ENCODE measurements at places on chromosomes 11 and 22.

- DNase-seq = no peak
Measured at GRCh38 chr11:60357771-60358170, 20.6 kb upstream of the MS4A7 start.

DNA sequence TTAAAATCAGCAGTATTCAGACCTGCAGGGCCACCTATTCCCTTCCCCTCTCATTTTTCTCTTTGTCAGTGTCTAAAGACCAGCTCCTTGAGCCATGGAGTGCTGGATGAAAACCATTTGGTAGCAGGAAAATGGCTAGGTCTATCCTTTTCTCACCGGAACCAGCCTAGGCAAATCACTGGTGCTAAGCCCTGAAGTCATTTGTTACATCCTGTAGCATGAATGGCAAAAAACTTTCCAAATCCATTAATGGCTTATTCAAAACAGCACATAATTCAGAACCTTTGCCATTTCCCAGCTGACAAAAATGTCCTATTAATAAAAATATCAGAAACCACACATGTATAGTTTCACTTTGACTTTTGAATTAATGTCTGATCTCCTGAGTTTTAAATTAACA lies 209.5 kb upstream of the E2F8 start:
- no peak for DNase-seq

DNA sequence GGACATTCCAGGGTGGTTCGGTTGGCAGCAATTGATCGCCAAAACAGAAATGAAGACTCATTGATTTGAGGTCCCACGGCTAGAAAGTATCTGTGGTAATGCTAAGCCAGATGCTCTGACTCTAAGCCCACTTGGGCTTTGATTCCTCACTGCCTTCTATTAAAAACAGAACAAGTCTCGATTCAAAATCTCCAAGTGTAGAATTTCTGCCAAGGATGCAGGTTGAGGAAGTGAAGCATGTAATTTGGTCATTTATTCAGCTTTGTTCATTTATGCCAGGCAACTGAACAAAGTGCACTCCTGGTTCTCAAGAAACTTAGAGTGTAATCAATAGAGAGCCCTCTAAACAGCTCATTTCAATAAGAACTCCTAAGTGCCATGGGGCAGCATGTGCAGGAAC lies 2.3 kb upstream of the CEP295 start:
- DNase-seq = no peak

DNA sequence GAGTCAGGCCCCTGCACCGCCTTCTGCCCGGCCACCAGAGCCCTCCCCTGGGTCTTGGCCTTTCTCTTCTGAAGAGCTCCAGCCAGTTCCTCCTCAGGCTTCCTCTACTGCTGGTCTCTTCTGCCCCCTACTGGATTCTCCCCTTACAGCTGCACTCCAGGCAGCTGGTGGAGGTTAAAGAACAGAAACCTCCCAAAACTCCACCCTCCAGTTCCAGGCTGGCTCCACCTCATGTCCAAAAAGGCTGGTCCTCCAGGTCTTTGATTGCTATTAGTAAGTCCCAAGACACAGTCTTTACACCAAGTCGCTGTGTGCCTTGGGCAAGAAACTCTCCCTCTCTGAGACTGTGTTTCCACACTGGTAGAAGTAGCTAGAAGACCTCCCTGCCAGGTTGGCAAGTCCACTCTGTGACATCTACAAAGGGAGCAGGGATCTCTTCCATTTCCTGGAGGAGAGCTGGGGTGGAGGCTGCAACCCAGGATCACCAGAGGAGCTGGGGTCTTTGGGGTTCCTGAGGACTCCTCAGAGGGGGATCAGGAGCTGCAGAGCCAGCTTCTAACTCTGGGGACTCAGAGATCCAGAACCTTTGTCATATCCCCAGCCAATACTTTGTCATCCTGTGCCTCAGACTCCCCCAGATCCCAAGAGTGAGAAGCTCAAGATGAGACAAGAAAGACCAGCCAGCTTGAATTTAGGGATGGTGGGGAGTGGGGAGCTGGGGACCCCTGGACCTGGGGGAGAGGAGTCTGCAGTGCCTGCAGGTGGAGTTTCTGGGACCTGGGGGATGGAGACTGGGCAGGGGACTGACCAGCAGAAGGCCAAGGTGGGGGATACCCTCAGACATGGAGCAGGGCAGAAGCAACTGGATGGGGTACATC lies 3.4 kb upstream of the IGLL5 start:
- DNase-seq = peak; percentile 37

- no peak for DNase-seq
Measured at GRCh38 chr11:102546923-102547471, 16.4 kb upstream of the MMP7 start.

GRCh38 chr11:848380-848931 lies 5.8 kb downstream of the TSPAN4 start:
- peak; percentile 53 for DNase-seq

DNA sequence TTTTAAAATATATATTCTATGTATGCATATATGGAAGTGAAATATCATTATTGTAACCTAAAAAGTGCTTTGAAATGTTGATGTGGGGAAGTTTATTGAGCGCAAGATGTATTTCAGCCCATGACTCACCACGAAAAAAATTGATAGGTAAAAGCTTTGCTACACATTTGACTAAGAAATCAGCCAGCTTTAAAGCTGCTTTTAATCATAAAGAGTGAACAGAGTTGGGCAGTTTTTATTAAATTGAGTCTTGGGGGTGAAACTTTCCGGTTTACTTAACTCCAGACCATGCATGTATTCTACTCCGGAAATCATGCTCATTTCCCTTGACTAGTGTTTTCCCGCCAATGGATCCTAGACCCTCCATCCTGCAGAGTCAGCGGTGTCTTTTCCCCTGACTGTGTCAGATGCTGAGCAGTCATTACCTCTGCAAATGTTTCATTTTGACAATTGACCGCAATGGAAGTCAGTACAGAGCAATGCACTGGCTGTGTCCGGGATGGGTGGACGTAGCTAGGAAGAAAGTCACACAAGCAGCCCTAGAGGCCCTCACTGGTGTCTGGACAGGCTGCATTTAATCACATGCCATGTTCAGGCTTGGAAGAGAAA lies 47.2 kb upstream of the MPEG1 start:
- no peak for DNase-seq

GRCh38 chr22:16917144-16918003 lies 90.6 kb downstream of the GAB4 start:
- DNase-seq = peak; percentile 21

DNA sequence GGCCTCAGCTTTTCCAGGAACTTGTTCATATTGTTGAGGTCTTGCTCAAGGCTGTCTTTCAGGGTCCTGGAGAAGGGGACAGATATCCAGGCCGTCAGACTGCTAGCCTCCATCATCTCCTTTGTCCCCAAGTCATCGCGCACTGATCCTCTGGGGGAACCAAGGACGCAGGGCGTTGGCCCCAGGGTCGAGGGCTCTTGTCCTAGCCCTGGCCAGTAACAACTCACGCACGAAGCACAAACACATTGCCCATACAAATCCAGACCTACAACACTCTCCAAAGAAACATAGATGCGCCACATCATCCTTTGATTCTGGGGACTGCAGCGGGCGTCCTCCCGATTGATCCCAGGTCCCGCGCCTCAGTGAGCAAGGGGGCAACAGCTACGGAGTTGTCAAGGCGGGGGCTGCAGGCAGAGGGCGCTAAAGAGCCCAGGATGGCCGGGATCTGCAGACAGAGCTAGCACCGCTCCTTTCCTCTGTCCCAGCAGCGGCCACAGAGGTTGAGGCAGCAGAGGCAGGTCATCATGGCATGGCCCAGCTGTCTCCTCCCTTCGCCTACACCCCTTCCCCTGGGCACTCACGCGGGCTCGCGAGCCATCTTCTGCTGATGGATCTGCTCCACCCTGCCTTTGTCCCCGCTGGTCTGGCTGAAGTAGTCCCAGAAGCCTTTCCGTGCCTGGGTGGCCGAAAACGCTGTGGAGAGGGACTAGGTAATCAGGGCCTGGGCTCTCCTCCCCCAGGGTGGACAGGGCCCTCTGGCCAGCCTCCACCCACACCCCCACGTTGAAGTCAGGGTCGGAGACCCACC lies 472 bp downstream of the APOA5 start:
- DNase-seq = peak; percentile 76

GRCh38 chr22:46941968-46942798 lies 179.7 kb downstream of the TBC1D22A start:
- DNase-seq = no peak

DNA sequence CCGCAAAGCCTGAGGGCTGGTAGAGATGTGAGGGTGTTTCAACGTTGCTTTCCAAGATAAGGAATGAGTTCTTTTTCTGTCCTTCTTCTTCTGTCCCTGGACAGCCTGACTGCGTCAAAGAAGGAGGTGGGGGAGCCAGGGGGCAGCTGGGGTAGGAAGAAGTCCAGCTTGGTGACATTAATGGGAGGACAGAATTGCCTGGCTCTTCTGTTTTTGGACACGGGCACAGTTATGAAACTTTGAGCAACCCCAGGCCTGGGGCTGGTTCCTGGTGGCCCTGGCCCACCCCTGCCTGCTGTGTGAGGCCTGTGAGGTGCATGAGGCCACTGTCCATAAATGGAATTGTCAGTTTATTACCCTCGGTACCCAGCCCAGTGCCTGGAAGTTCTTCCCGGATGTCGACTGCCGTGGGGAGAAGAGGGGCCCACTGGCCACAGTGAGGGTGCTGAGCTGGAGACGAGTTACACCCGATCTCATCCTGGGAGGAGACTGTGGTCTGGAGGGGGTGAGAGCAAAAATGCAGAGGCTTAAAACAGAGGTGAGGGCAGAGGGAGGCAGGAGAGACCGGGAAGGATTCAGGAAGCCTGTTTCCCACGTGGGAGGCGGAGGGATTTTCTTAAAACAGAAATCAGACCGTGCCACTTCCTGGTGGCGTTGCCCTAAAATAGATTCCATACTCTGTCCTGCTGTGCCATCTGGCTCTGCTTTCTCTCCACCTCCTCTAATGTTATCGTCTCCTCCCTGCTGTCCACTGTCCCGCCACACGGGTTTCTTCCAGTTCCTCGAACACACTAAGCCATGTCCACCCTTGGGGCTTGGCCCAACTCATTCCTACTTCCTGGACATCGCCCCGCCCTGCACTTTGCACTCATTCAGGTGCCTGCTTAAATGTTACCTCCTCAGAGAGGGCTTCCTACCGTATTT lies 59.7 kb upstream of the RASD2 start:
- no peak for DNase-seq

DNA sequence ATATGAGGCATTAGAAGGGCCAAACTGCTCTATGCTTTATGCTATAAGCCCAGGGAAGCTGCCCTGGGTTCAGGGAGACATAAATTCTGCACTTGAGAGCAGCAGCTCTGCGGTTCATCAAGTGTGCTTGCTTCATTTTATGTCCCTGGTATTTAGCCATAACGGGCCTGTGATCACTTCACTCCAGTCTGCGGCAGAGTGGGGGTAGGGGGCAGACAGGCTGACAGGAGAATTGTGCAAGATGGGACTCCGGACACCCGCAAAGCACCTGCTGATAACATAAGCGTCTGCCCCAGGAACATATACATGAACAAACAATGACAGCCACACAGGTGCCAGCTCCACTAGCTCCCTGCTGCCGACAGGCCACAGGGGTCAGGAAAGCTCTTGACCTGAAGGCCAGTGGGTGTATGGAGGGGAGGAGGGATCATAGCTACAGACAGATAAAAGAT lies 56.1 kb downstream of the SMCO4 start:
- DNase-seq = no peak

DNA sequence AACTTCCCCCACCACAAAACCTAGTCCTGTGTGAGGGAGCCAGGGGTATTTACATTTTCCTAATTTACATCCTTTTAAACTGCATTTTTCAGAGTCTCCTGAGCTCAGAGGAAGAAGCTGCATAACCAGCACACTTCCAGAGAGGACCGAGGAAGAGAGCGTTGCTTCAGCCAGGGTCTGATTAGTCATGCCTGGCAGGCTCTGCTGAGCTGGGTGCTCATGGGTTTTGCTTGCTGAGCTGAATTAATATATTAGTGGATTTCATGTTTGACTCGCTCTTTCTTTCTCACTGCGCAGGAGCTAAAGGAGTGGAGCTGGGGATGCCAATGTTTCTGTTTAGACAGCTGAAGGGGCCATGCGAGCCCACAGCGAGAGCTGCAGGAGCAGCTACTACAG lies 539.3 kb upstream of the B3GAT1 start:
- no peak for DNase-seq

DNA sequence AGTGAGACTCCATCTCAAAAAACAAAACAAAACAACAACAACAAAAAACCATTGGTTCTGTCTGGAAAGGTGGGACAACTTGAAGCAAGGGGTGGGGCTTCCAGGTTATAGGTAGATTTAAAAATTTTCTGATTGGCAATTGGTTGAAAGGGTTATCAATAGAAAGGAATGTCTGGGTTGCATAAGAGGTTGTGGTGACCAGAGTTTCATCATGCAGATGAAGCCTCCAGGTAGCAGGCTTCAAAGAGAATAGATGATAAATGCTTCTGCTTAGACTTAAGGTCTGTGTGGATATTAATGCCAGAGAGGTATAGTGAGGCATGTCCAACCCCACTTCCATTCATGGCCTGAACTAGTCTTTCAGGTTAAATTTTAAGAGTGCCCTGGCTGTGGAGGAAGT lies 116.6 kb downstream of the NAT10 start:
- DNase-seq = no peak

GRCh38 chr22:43795320-43795719 lies 16.8 kb downstream of the EFCAB6 start:
- DNase-seq = no peak

DNA sequence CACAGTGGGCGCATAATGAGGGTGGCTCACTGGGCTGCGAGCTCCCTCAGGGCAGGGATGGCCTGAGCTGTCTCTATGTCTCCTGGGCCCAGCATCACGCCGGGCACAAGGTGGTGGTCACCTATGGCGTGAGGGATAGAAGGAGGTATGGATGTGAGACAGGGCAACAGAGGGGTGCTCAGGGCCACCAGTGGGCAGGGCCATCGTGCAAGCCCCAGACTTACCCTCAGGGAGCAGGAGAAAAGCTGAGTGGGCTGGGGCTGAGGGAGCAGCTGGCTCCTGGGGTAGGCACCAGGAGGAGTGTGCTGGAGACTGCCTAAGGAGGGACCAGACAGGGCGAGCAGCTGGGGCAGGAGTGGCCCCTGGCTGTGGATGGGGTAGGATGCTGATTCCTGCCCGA lies 34.3 kb upstream of the KLHL35 start:
- no peak for DNase-seq

GRCh38 chr11:65442842-65443331 lies 20.3 kb downstream of the NEAT1 start:
- no peak for DNase-seq

- no peak for DNase-seq
Measured at GRCh38 chr22:39707816-39708215, 137.3 kb downstream of the CACNA1I start.

- DNase-seq = no peak
Measured at GRCh38 chr22:20051927-20052308, 28.1 kb upstream of the DGCR8 start.

DNA sequence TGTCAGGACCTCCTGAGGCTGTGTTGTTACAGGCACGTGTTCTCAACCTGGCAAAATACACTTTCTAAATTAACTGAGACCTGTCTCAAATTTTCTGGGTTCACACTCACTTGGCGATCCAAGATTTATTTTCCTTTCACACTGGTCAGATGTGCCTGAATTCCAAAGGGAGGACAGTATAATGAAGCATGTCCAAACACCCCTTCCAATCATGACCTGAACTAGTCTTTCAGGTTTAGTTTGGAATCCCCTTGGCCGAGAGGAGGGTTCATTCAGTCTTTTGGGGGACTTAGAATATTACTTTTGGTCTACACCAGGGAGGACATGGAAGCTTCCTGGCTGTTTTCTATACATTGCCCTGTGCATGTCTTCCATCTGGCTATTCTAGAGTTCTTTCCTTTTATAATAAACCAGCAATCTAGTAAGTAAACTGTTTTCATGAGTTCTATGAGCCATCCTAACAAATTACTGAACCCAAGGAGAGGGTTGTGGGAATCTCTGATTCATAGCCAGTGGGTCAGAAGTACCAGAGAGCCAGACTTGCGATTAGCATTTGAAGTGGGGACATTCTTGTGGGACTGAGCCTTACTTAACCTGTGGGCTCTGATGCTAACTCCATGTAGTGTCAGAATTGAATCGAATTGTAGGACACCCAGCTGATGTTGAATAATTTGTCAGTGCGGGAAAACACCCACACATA lies 14.8 kb upstream of the TMEM216 start:
- no peak for DNase-seq

Data from activated CD8-positive, alpha-beta memory T cell treated with anti-CD3 and anti-CD28 coated beads for 48 hours (primary cell).